Activated T-helper 1 cell treated with anti-CD3 and anti-CD28 coated beads, Interleukin-12 subunit alpha, Interleukin-12 subunit beta, Interleukin-2, Interleukin-4 antibody, amounts not matched to agents 30 ng/mL and 10 ng/mL and 1 ng/mL, durations not matched to agents 14 hours and 24 hours and 36 hours (primary cell): ENCODE measurements at places on chromosomes 3 and 15.

DNA sequence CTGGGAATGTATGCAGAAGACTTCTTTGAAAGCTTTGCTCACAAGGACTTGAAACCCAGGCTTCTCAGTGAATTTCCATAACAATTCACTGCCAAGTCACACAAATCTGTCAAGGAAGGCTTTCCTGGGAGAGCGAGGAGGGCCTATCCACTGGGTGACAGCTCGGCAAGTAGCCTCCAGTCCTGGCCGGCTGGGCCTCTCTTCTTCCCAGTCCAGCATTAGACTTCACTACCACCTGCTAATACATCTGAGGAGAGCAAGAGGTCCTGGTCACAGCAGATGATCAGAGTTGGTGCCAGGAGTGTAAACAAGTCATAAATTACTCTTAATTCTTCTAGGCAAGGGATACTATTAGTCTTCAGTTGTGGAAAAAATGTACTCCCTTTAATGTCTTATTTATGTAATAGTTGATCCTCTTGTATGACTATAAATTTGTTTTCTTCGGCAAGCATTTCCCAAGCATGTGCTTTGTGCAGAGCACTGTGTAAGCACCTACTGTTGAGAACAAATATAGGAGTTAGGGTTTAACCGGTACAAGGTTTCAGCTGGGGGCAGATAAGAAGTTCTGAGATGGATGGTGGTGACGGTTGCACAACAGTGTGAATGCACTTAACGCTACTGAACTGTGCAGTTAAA, 162.9 kb downstream of the VGLL4 start:
- DNase-seq, result no peak

DNA sequence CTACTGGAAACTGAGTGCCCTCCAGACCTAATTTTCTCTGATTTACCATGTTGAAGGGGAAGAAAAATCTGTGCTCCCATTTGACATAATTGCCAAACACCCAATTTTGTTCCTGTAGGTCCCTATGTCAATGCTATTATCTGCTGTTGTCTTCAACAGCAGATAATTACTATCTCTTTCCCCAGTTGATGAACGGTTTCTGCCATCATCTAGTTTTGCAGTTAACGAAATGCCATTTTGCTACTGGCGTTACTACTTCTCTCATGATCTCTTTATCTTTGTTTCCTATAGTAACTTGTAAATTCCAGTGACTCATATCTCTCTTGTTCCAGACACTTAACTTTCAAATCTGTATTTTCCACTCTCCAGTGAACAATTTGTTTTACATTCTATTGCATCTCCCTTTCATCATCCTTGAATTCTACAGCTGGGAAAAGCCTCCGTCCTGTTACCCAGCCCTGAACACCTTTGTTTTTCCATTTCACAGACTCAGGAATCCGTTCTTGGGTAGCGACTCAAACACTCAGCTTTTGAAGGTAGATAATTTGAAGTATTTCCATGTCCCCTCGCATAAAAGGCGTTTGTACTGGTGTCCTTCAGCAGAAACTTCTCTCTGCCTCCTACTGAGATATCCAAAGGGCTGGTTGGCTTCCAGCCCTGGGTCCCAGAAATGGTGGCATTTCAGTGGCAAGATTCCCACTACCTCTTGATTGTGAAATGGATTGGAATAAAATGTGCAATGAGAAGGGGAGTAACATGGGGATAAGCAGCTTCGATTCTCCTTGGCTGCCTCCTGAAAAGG, 111.7 kb downstream of the FOXB1 start:
- DNase-seq, result no peak

GRCh38 chr3:115385774-115386730, 237.3 kb upstream of the GAP43 start:
- no peak for DNase-seq

DNA sequence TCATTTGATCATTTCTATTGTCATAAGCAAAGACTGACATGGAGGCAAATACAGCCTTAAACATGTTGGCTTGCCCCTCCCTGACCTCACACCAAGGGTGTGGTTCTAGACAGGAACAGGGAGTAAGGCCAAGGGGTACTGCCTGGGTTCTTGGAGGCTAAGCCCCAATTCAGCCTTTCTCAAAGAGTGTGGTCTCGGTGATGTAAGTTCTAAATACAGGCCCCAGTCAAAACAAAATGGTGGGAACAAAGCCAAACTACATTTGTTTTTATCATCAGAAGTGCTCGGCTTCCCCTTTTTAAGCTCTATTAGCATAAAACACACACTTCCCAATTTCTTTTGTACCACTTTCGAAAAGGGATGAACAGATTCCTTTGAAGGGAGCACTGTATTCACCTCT, 129.5 kb downstream of the ATP8B4 start:
- no peak for DNase-seq

GRCh38 chr15:38882221-38882620, 317.6 kb upstream of the RASGRP1 start:
- no peak for DNase-seq

DNA sequence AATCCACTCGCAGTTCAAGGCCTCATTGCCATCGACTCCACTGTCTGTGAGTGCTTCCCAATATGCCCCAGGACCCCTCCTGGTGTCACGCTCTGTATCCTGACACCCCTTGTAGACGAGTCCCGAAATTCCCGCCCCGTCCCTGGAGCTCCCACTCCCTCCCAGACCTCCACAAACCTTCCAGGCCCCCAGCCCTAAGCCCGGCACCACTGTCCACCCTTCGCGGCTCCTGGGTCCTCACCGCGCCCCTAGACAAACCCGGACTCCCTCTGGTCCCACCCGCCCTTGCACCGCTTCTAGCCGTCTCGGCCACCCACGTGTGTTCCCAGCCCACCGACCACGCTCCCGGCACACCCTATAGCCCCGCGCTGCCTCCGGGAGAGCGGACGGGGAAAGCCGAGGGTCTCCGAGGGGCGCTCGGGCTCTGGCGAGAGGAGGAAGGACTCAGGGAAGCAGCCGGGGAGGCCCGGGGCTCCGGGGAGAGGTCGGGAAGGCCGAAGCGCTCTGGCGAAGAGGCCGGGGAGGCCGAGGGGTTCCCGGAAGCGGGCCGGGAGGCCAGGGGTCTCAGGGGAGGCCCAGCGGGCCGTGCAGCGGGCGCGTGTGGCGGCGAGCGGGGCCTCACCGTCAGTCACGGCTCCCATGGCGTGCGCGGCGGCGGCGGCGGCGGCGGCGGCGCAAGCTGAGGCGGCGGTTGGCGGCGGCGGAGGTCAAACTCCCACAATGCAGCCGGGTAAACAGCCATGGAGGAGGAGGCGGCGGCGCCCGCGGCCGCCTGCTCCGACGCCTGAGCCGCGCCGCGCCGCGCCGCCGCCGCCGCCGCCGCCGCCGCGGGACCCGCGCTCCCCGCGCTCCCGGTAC, at the start of the genes ATXN7 and THOC7:
Gene ATXN7, plus strand, starts transcription at position 718 of the 858 bp plus-strand sequence. CDS start 48,732 bp downstream, outside the sequence.
Gene THOC7, minus strand, starts transcription at position 656 of the 858 bp plus-strand sequence. Its CDS starts 15 bp downstream, at position 641.
- peak; percentile 72 for DNase-seq

DNA sequence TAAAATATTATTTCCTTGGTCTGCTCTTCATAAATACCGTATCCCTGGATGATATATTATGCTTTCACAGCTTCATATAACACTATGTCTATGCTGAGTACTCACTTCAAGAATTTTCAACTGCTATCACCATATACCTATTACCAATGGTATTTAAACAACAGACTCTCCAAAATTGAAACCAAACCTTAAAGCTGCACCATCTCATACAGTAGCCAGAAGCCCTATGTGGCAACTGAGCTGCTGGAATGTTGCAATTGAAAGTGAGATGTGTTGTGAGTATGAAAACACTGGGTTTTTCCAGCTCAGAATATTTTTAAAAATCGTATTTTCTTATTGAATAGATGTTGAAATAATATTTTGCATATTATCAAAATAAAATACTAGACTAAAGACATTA, 130.1 kb upstream of the GOLGA6L6 start:
- DNase-seq, result no peak

DNA sequence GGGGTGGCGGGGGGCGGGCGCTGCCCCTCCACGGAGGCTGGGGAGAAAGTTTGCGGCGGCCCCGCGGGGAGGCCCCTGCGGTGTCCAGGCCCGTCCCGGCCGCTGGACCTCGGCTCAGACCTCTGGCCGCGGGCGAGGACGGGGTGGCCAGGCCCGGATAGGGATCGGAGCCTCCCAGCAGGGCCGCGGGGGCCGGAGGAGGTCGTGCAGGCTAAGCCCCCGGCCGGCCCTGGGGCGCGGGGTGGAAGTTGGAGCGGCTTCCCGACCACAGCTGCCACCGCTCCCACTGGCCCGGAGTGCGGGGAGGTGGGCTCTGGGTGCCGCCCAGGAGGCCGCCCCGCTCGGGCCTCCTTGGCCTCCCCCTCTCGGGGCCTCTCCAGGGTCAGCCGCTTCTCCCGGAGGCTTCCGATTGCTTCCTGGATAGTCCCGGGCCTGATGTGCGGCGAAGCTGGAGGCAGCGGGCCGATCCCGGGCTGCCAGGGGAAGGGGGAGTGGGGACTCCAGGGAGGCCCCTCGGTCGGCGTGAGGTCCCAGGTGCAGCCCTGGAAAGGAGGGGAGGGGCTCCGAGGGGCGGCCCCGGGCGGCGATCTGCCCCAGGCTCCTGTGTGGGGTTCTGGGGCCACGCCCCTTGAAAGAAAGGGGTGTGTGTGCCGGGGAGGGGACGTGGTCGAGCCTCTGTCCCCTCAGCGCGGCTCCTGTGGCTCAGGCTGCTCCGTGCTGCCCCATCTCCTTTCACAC, 907 bp downstream of the PLXNA1 start:
- peak; percentile 22 for DNase-seq

DNA sequence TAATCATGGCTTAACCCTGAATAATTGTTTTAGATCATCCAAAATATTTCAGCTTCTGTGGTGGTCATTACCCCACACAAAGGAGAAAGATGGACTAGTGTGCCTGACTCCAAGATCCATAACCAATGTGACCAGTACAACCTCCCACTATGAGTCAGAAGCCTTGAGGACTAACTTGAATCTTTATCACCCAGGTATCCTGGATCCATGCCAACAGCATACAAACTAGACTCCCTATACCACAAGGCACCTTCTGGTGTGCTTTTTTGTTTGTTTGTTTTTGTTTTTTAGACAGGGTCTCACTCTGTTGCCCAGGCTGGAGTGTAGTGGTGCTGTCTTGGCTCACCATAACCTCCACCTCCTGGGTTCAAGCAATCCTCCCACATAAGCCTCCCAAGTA, 317.7 kb downstream of the VPS13C start:
- DNase-seq, result no peak

GRCh38 chr15:98562331-98562937, 85.9 kb upstream of the IGF1R start:
- DNase-seq, result no peak

- peak; percentile 2 for DNase-seq
Observed at GRCh38 chr3:354432-354831, 157.9 kb downstream of the CHL1 start.

- DNase-seq, result no peak
Observed at GRCh38 chr3:130792246-130792645, 45.6 kb upstream of the PIK3R4 start.

GRCh38 chr3:136279092-136279491, 29.0 kb downstream of the PCCB start:
- DNase-seq, result no peak

- DNase-seq, result peak; percentile 71
Observed at GRCh38 chr3:56800130-56800831, 1.5 kb downstream of the ARHGEF3 start.

GRCh38 chr15:88028024-88028423, 228.5 kb downstream of the NTRK3 start:
- no peak for DNase-seq

- DNase-seq, result no peak
Observed at GRCh38 chr3:151769175-151769574, 35.4 kb downstream of the AADACL2 start.

GRCh38 chr3:28171962-28172361, 69.5 kb upstream of the CMC1 start:
- no peak for DNase-seq

GRCh38 chr3:46276497-46277099, 34.3 kb downstream of the CCR3 start:
- peak; percentile 68 for DNase-seq

- no peak for DNase-seq
Observed at GRCh38 chr15:87672309-87673288, 583.9 kb downstream of the NTRK3 start.

GRCh38 chr3:171336406-171336805, 123.8 kb downstream of the TNIK start:
- DNase-seq, result no peak

- DNase-seq, result no peak
Observed at GRCh38 chr3:64191822-64192221, 33.4 kb downstream of the PRICKLE2 start.

GRCh38 chr3:58899159-58899952, 150.5 kb downstream of the CFAP20DC start:
- DNase-seq, result peak; percentile 32

- no peak for DNase-seq
Observed at GRCh38 chr3:38281895-38282686, at the start of gene SLC22A14. TSS of gene SLC22A14 (plus strand) at chr3:38282294. CDS start at chr3:38306027, 23,733 bp downstream.

GRCh38 chr3:28050885-28051284, 190.5 kb upstream of the CMC1 start:
- no peak for DNase-seq

- no peak for DNase-seq
Observed at GRCh38 chr3:51503007-51503406, 3.2 kb upstream of the DCAF1 start.

- DNase-seq, result no peak
Observed at GRCh38 chr15:38864122-38864521, 299.5 kb upstream of the RASGRP1 start.

- no peak for DNase-seq
Observed at GRCh38 chr3:109117939-109118338, at the start of gene MORC1. TSS of gene MORC1 (minus strand) at chr3:109118134. CDS start at chr3:109118059, 75 bp downstream.

DNA sequence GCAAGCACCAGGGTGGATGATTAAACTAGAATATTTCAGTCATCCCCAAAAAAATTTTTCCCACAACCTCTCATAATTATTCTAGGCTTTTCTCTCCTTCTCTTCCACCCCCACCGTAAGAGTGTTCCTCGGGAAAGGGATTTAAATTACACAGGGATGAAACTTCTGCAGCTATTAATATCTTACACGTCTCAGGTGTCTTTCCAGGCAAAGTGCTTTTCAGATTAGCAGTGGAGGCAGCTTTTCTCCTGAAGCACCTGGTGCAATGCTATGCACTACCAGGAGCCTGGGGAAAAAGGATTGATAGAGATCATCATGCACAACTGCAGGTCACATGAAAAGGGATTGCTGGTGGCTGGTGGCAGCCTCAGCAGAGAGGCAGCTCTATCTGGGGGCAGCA, 250.4 kb downstream of the NTRK3 start:
- DNase-seq, result no peak

GRCh38 chr15:70892912-70893560, 410 bp downstream of the LRRC49 start:
- DNase-seq, result no peak

GRCh38 chr15:85793641-85794597, 806 bp downstream of the KLHL25 start:
- peak; percentile 40 for DNase-seq

- no peak for DNase-seq
Observed at GRCh38 chr3:134619301-134619615, 31.6 kb downstream of the KY start.

- DNase-seq, result no peak
Observed at GRCh38 chr3:15728766-15729165, 69.0 kb downstream of the ANKRD28 start.

- no peak for DNase-seq
Observed at GRCh38 chr3:79326642-79327041, 441.2 kb downstream of the ROBO1 start.

DNA sequence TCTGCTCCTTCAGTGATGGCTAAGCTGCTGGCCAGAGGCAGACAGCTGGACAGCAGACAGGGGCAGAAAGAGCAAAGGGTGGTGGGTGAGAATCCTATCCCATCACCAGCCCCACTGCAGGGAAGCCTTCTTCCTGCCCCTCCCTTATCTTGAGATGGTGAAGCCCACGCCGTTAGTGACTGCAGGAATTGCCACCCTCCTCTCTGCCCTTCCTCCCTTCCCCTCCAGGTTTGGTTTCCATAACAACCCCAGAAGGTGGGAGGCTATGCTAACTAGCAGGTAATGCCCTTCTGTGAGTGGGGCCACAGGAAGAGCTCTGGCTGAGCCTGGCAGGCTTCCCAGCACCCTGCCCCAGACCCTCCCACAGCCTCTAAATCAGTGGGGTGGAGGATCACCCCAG, 32.8 kb downstream of the SCN5A start:
- DNase-seq, result no peak
